ENCODE measurements at places on chromosomes 5 and 9.

GRCh38 chr5:109485030-109485429 is 75.3 kb upstream of the PJA2 start:
- peak; percentile 75 for DNase-seq

GRCh38 chr5:61051267-61051666 is 106.3 kb downstream of the NDUFAF2 start:
- DNase-seq: no peak

DNA sequence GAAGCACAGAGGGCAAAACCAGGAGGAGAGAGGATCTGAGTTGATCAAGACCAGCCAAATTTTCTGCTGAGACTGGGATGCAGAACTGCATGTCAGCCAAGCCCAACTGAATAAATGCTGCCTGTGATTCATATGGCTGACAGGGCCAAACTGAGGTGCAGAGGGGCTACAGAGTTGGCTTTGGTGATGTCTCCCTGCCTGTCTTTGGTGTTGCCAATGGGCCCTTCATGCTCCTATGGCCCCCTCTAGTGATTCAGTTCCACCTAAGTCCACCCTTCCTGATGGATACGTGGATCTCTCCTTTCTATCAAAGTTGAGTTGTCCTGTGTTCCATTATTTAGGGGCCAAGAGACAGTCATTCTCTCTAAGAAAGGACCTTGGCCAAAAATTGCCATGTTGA is 163.6 kb upstream of the TLE4 start:
- DNase-seq: no peak

- no peak for DNase-seq
These were observed 195.4 kb downstream of the MPDZ start for GRCh38 chr9:13083963-13084528.

- no peak for DNase-seq
These were observed 419.4 kb downstream of the MTRR start for GRCh38 chr5:8288334-8288733.

- DNase-seq: no peak
These were observed 89.6 kb downstream of the SFXN1 start for GRCh38 chr5:175567954-175568353.

DNA sequence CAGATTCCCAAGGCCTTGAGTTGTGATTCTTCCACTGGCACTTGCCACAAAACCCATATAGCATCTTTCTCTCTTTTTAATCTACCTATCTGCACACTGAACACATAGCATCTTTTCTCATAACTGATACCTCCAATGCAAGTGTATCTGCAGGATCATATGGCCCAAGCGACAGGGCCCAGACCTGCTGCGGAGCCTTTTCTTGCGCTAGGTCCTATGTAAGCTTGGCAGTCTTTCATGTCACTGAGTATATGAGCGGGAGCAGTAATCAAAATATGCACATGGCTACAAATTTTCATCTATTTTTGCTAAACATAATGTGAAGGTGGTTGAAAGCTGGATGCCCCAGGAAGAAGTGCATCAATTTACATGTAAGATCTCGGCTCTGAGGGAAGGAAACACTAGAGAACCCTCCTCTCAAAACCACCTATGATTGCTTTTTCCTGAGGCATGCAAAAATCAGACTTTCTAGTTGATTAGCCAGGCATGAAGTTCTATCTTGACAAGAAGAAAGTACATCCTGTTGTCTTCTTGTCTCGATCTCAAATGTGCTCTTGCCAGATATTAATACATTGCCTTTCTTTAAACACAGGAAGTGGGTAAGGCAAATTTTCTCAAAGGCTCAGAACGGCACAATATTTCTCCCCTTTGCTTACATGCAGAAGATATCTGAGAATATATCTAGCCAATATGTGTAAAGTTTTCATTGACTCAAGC is 26.9 kb upstream of the CEMIP2 start:
- DNase-seq: no peak

DNA sequence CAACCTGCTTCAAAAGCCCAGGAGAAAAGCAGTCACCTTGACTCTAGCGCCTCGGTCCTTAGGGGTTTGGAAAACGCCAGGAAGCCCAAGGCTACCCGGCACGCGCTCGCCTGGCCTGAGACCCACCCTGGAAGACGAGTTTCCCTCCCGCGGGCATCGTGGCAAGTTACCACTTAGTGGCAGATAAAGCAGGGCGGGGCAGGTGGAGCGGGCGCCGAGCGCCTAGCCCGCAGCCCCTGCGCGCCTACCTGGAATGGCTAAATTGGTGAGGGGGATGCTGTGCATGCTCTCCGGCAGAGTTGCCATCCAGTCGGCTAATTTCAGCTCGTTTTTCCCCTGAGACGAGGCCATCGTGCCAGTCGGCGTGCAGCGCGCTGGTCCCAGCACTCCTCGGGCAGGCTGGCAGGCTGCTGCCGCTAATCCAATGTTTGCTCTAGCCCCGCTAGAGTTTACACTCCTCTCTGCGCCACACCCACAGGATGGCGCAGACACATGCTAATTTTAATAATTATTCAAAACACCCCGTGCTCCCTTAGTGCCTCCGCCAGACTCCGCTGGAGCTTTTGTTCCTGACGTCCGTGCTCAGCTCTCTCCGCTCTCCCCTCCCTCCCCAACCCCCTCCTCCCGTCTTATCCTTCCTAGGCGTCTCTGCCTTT is at the start of gene PLCXD3:
TSS of gene PLCXD3 (minus strand) at position 426 of the 656 bp plus-strand sequence. CDS start at position 351, 75 bp downstream.
- DNase-seq: peak; percentile 83

DNA sequence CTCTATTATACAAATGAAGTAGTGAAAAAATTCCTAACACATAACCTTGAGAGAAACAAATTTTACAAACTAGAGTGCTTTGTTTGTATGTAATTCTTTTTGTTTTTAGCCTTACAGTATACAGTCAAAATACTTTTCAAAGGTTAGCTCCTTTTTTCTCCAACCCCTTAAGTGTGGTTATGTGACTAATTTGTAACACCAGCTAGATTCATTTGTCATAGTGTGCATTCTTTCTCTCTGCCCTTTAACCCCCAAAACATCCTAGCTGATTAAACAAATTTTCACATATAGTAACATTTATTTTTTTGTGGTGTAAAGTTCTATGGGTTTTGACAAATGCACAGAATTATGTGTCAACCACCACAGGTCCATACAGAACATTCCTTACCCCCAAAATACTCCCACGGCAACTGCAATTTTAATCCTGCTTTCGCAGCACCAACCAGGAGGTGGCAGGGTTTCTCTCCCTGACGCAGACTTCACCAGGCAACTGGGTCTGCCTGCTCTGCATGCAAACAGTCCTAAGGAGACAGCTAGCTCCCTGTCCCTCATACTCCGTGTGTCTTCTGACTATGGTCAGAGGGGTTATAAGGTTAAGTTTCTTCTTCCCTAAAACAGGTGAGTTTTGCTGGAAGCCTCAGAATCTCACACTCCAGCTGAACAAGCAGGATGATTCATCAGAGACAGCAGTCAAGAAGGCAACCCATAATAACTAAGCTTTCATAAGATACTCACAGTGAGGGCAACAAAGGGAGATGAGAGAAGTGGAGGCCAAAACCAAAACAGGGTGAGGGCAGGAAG is 44.5 kb upstream of the NR5A1 start:
- DNase-seq: peak; percentile 53

- DNase-seq: no peak
These were observed 8.2 kb upstream of the ECM2 start for GRCh38 chr9:92543972-92544371.

DNA sequence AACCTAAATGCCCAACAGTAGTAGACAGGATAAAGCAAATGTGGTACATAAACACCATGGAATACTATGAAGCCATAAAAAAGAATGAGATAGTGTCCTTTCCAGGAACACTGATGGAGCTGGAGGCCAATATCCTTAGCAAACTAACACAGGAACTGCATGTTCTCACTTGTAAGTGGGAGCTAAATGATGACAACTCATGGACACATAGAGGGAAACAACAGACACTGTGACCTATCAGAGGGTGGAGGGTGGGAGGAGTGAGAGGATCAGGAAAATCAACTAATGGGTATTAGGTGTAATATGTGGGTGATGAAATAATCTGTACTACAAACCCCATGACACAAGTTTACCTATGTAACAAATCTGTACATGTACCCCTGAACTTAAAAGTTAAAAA is 505.7 kb downstream of the RAB3C start:
- no peak for DNase-seq

- no peak for DNase-seq
These were observed 38.7 kb downstream of the VCAN start for GRCh38 chr5:83510260-83510659.

GRCh38 chr5:142324136-142324870 is 518 bp downstream of the SPRY4 start:
- DNase-seq: peak; percentile 32

DNA sequence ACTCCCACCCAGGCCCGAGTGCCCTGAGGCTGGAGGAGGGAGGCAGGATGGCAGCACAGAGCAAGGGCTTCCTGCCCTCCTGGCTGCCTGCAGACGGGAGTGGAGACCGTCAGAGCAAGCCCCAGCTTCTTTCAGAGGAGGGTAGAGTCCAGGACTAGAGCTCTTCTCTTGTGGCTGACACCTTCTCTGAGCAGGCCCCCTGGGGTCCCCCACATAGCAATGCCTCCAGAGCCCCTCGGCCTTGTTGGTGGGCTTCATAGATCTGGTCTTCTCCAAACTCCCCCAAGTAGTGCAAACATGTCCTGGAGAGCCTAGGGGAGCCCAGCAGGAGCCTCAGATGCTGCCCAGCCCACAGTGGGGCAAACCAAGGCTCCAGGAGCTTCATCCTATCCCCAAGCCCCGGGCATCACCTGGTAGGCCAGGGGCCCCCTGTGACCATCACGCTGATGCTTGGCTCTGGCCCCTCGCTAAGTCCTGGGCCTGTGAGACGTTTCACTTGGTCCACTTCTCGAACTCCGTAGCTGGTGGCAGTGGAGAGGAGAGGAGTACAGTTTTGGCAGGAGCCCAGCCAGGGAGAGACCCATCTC is 2.0 kb downstream of the MZB1 start:
- no peak for DNase-seq

GRCh38 chr9:32247168-32247567 is 137.3 kb upstream of the ACO1 start:
- peak; percentile 69 for DNase-seq

GRCh38 chr5:172906888-172907287 is 52.3 kb upstream of the RPL26L1 start:
- no peak for DNase-seq

DNA sequence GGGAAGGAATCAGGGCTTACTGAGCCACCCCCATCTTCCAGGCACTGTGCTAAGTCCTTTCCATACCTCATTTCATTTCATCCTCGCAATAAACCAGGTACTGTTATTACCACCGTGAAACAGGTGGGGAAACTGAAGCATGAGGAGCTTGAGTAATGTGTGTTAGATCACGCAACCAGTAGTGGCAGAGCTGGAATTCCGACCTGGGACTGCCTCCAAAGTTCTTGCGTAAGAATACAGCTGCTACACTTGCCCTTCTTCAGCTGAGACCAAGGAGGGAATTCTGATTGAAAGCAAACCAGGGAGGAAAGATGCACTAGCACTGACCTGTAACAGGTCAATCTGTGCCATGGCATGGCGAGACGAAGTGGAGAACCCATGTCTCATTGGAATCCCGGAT is 113.4 kb upstream of the MSX2 start:
- DNase-seq: no peak

DNA sequence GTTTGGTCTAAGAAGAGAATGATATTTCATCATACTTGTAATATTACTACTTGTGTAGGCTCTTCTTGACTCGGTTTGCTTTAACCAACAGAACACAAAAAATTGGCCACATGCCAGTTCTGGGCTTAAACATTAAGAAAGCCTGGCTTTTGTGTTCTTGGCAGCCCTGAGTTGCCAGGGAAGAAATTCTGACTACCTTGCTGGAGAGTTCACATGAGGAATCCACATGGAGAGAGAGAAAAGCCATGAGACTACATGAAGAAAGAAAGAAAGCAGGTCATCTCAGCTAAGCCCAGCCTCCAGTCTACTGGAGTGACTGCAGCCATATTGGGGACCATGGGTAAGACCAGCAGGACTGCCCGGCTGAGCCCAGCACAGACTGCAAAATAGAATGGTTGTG is 524.8 kb downstream of the RAB3C start:
- no peak for DNase-seq

- DNase-seq: peak; percentile 18
These were observed 228.6 kb downstream of the SLF1 start for GRCh38 chr5:94847019-94847418.

DNA sequence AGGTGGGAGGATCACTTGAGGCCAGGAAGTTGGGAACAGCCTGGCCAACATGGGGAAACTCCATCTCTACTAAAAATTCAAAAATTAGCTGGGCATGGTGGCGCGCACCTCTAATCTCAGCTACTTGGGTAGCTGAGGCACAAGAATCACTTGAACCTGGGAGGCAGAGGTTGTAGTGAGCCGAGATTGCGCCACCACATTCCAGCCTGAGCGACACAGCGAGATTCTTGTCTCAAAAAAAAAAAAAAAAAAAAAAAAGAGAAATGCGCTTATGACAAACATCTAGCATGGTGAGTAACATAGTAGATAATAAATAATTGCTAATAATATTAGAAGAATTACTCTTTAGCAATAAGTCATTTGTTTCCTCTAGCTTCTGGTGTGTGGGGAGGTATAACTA is 25.9 kb downstream of the RUSC2 start:
- no peak for DNase-seq

- DNase-seq: no peak
These were observed 97.0 kb upstream of the MOCS2 start for GRCh38 chr5:53206562-53206961.

DNA sequence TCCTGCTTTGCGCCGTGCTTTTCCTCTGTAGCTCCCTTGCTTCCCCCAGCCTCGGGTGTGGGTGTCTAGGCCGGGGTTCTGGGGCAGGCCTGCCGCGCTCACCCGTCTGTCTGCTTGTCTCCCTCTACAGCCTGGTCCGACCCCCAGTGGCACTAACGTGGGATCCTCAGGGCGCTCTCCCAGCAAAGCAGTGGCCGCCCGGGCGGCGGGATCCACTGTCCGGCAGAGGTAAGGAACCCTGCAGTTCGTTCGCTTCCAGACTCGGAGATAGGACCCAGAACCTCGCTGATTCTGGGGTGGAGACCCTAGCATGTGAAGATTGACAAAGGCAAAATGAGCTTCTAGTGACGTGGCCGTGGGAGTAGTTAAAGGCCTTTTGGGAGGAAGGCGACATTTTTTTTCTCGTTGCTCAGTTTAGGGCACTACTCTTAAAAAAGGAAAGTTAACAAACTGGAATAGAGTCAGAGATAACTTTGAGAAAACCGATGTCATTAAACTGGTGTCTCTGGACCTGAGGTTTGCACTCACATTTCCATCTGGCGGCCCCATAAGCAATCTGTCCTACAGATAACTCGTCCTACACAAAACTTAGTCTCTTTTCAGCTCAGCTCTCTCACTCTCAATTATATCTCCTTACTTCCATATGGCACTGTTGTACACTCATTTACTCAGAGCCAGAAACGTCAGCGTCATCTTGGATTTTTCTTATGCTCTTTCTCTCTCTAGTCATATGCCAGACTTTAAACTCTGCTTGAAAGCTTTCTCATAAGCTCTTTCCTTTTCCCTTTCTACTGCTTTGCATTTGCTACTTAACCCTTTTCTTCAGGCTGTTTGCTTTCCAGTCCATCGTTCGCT is 561 bp downstream of the SEC61B start:
- peak; percentile 97 for DNase-seq

Measured in brain (organoid and tissue), 16 donors.